Kidney (tissue), 22 donors: ENCODE measurements at places on chromosomes 12 and 14.

- DNase-seq = no peak
These were observed 92.5 kb downstream of the STAB2 start for GRCh38 chr12:103679421-103680170.

DNA sequence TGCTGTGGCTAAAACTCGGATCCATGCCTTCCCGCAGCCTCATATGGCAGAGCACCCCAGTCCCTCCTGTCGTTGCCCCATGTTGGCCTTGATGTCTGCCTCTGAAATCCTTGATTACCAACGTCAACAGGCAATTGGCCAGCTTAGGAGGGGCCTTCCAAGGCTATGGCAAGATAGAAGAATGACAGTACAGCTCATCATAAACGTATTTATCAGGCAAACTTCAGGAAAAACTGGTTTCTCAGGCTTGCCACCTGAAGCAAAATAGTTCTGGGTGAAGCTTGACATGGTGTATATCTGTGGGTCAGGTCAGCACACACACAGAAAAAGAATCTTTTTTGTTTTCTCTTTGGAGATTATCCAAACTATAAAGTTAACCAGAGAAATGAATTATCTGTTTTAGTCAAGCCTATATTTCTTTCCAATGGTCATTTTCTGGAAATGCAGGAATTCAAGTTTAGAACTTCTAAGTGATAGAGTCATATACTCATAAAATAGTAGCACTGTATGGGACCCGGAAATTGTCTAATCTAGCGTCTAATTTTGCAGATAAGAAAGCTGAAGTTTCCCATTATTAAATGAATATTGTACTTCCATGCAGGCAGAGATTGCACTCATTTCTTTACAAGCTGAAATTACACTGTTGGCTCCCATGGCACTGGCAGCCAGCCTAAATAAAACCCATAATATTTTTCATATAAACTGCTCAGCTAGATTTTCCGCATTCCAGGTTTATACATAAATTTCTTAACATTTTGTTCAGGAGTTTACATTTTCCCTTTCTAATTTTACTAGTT is 24.4 kb upstream of the DUSP16 start:
- DNase-seq = peak; percentile 24

DNA sequence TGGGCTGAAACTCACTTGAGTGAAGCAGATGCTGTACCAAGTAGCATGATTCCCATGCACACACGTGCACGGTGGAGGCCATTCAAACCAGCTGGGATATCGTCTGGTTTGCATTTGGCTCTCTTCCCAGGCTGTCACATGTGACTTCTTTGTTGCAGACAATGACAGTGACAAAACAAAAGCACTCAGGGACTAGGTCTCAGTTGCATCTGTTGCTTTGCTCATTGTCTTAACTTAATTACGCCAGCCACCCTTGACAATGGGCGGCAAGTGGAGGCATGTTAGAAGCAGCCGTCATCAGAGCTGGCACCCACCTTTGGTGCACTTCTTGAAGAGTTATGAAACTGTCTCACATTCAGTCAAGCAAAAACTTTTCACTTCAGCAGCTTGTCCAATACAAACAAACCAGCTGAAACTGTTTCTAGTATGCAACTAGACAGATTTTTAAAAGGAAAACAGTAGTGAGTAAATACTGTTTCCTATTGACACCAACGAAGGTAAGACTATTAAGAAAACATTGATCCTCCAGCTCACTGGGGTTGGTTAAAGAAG is 74.3 kb downstream of the IGF1 start:
- DNase-seq = no peak

GRCh38 chr12:6039894-6040601 is 84.4 kb downstream of the VWF start:
- DNase-seq = peak; percentile 71

GRCh38 chr12:5259523-5259922 is 172.4 kb upstream of the NTF3 start:
- no peak for DNase-seq

- DNase-seq = no peak
These were observed 39.4 kb upstream of the ATXN2 start for GRCh38 chr12:111638556-111638955.

GRCh38 chr12:57614178-57614947 is 3.1 kb downstream of the ARHGEF25 start:
- DNase-seq = no peak

GRCh38 chr14:33610121-33610520 is 340.8 kb downstream of the EGLN3 start:
- DNase-seq = no peak

- DNase-seq = peak; percentile 72
These were observed 427 bp upstream of the TMEM120B start for GRCh38 chr12:121712190-121712460.

DNA sequence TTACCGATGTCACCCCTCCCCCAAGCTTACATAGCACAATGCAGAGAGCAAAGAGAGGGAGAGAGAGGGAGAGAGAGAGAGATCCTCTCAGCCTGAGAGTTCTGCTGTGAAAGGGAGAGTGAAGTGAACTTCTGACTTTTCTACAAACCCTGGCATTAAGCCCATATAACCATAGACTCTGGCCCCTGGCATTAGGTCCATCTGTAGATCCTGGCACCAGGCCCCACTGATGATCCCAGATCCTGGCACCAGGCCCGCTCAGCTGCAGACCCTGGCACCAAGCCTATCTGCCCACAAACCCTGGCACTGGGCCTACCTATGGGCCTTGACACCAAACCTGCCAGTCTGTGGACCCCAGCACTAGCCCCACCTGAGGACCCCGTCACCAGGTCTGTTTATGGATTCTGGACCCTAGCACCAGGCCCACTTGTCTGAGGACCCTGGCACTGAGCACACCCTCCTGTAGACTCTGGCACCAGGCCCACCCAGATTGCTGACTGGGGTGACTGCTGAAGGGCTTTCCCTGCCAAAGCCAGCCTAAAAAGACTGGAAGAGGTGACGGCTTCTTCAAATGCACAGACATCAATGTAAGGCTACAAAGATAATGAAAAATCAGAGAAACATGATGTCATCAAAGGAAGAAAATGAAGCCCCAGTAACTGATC is 14.5 kb upstream of the KRT83 start:
- no peak for DNase-seq

- DNase-seq = no peak
These were observed 94.7 kb downstream of the SYNE3 start for GRCh38 chr14:95421741-95422140.
